ENCODE measurements at places on chromosomes 6 and 20. TPM values are rescaled to one million over a fixed set of nuclear protein-coding genes. Genes with fewer than 3 reads are reported as not detected.

DNA sequence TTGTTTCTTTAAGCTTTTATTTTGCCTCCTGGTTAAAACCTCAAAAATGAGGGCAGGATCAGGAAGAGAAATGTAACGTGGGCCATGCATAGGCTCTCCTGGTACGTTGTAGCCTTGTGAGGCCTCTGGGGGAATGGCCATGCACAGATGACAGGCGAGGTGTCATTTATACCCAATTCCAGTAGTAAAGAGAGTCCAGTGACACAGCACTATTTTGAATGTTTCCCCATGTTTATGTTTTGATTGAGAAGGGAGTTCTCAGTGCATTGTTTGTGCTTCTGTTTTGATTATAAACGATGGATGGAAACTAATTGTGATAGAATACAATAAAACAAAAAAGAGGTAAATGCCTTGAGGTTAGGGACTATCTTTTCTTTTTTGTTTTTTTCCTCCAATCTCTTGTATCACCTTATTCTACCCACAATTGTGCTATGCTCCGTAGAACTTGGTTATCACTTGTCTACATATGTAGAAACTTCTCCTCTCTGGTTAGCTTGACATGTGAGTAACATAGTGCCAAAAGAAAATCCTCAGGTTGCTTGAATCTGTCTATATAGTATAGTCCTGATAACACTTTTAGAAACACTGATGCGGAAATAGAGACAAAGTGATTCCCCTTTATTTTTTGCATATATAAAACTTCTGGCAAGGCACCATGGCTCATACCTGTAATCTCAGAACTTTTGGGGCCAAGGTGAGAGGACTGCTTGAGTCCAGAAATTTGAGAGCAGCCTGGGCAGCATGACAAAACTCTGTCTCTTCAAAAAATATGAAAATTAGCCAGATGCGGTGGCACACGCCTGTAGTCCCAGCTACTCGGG is 6.9 kb upstream of the SMIM28 start:
- H3K27me3 ChIP-seq = no peaks in the 10 kb centered on the region
- no peak overlapping the region for H3K27ac ChIP-seq
- no peak overlapping the region for H3K4me3 ChIP-seq
- H3K36me3 ChIP-seq = no peaks in the 10 kb centered on the region

DNA sequence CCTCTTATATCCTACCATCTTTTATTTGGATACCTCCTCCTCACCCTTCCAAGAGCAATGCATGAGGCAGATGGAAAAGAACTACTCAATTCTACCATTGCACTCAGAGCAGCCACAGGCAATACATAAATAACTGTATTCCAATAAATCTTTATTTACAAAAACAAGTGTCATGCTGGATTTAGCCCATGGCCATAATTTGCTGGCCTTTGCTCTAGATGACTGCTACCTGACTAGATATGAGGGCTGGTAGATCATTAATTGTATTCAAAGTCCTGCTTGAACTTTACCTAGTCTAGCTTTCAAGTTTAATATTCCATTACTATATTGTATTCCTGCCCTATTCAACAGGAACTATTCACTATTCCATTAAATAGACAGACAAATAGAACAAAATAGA is 37.1 kb downstream of the AFG1L start:
- no peak for DNase-seq
- H3K27ac ChIP-seq = no peak overlapping the region
- H3K36me3 ChIP-seq = no peaks in the 10 kb centered on the region
- no peaks in the 10 kb centered on the region for H3K27me3 ChIP-seq
- H3K4me1 ChIP-seq = no peaks in the 10 kb centered on the region
- no peak overlapping the region for H3K4me3 ChIP-seq

DNA sequence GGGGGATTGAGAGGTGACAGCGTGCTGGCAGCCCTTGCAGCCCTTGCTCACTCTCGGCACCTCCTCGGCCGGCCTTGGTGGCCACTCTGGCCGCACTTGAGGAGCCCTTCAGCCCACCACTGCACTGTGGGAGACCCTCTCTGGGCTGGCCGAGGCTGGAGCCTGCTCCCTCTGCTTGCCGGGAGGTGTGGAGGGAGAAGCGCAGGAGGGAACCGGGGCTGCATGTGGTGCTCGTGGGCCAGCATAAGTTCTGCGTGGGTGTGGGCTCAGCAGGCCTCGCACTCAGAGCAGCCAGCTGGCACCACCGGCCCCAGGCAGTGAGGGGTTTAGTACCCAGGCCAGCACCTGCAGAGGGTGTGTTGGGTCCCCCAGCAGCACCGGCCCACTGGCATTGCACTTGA is 912.2 kb upstream of the ADGRB3 start:
- H3K27ac ChIP-seq = no peak overlapping the region
- H3K4me3 ChIP-seq = no peak overlapping the region
- no peaks in the 10 kb centered on the region for H3K27me3 ChIP-seq
- no peaks in the 10 kb centered on the region for H3K4me1 ChIP-seq
- H3K36me3 ChIP-seq = no peaks in the 10 kb centered on the region
- DNase-seq = no peak

GRCh38 chr6:30615219-30615957 is 1.7 kb downstream of the PPP1R10 start:
- H3K4me3 ChIP-seq = peak overlapping the region; percentile 76
- H3K4me1 ChIP-seq = peaks cover 53% of the 10 kb centered on the region
- DNase-seq = no peak
- peaks cover 5% of the 10 kb centered on the region for H3K36me3 ChIP-seq
- H3K27ac ChIP-seq = peak overlapping the region; percentile 94
- no peaks in the 10 kb centered on the region for H3K27me3 ChIP-seq

GRCh38 chr20:50027611-50028105 is 44.9 kb downstream of the SNAI1 start:
- H3K4me1 ChIP-seq = peaks cover 65% of the 10 kb centered on the region
- no peaks in the 10 kb centered on the region for H3K27me3 ChIP-seq
- H3K36me3 ChIP-seq = no peaks in the 10 kb centered on the region
- DNase-seq = peak; percentile 64

- DNase-seq = no peak
- no peak overlapping the region for H3K27ac ChIP-seq
- no peaks in the 10 kb centered on the region for H3K4me1 ChIP-seq
- no peaks in the 10 kb centered on the region for H3K27me3 ChIP-seq
- no peak overlapping the region for H3K4me3 ChIP-seq
Observed at GRCh38 chr6:46760925-46761324, 14.2 kb downstream of the ANKRD66 start.

DNA sequence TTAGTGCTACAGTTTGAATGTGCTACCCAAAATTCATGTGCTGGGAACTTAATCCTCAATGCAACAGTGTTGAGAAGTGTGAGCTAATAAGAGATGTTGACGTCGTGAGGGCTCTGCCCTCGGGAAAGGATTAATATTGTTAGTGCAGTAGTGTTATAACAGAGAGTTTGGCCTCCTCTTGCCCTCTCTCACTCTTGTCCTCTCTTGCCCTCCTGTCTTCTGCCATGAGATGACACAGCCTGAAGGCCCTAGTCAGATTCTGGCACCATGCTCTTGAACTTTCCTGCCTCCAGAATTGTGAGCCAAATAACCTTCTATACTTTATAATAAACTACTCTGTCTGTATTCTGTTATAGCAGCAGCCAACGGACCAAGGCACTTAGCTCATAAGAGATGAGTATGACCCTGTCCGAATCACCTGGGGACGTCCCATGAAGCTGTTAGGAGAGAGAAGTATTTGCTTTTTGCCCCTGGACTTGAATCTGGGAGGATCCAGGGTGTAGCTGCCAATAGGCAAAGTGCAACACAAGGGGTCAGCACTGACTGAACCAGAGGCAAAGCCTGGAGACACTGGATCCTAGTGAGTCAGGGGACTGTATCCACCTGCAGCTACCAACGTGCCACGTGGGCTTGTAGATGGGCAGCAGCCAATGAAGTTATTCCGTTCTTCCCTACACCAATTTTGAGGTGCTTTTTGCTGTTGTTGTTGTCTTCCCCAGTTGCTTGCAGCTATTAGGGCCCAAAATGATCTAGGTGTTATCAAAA is 233.7 kb downstream of the THBS2 start:
- H3K27me3 ChIP-seq = no peaks in the 10 kb centered on the region
- no peak overlapping the region for H3K4me3 ChIP-seq
- H3K36me3 ChIP-seq = no peaks in the 10 kb centered on the region
- H3K27ac ChIP-seq = no peak overlapping the region

DNA sequence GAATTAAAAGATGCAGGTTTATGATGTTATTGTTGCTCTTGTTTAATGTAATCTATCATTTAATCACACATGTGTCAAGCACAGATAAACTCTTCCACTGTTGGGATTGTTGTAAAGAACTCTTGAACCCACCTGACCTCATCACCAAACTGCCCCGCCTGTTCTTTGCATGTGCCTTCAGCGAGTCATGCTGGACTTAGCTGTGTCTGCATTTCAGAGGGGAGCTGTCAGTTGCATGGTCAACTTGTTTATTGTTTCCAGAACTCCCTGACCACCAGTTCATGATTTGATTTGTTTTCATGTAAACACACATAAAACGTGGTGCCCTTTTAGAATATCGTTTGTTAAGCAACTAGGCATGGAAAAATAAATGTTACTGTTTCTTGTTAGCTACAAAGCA is 93.6 kb downstream of the KHDC1L start:
- no peaks in the 10 kb centered on the region for H3K27me3 ChIP-seq
- H3K4me1 ChIP-seq = peaks cover 3% of the 10 kb centered on the region
- H3K36me3 ChIP-seq = no peaks in the 10 kb centered on the region
- H3K4me3 ChIP-seq = no peak overlapping the region
- no peak overlapping the region for H3K27ac ChIP-seq
- no peak for DNase-seq

DNA sequence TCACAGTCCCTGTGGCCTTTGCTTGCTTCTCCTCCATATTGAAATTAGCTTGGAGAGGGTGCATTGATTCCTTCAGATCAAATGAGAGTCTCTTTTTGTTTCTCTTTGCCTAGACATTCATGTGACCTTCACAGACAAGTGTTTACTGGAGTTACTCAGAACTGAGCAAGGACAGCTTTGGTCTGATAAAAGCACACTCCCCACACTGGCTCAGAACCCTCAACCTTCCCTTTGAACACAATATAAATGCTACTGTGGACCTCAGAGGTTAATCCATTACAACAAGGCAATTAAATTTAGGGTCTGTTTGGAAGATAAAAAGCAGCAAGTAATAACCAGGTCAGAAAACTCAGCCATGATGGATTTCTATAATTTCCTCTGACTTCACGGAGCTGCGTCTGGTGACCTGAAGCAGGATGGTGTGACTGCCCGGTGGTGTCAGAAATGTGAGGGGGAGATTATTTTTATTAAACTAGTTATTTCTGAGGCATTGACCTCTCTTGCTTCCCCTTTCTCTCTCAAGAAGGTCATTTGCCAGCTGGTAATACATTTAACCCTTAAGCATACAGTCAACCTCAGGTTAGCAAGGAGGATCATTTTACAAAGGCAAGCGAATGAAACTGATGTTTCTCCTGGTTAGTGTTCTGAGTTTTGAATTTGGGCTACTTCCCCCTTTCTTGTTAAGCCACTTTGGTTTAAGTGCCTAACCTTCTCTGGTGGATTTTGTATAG is 208.2 kb downstream of the CLIC5 start:
- DNase-seq = no peak
- no peaks in the 10 kb centered on the region for H3K36me3 ChIP-seq
- H3K4me1 ChIP-seq = no peaks in the 10 kb centered on the region
- H3K27ac ChIP-seq = no peak overlapping the region

GRCh38 chr6:44917430-44917829 is 410.7 kb upstream of the RUNX2 start:
- H3K36me3 ChIP-seq = no peaks in the 10 kb centered on the region
- no peak overlapping the region for H3K27ac ChIP-seq

DNA sequence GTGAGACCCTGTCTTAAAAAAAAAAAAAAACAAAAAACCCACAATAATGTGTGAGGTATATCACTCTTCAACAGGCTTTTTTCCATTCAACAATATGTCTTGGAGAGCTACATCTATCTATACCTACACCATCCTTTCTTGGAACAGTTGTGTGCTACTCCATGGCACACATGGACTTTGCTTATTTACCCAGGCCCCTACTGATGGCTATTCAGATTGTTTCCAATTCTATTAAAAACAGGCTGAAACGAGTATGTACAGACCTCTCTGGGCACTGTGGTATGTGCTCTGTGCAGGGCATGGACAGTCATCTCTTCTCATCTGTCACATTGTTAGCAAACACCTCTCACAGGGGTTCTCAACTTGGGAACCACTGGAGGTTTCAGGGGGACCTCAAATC is 28.1 kb downstream of the MRPL14 start:
- H3K4me1 ChIP-seq = no peaks in the 10 kb centered on the region
- no peak for DNase-seq
- H3K4me3 ChIP-seq = no peak overlapping the region
- H3K27me3 ChIP-seq = no peaks in the 10 kb centered on the region
- peaks cover 7% of the 10 kb centered on the region for H3K36me3 ChIP-seq

DNA sequence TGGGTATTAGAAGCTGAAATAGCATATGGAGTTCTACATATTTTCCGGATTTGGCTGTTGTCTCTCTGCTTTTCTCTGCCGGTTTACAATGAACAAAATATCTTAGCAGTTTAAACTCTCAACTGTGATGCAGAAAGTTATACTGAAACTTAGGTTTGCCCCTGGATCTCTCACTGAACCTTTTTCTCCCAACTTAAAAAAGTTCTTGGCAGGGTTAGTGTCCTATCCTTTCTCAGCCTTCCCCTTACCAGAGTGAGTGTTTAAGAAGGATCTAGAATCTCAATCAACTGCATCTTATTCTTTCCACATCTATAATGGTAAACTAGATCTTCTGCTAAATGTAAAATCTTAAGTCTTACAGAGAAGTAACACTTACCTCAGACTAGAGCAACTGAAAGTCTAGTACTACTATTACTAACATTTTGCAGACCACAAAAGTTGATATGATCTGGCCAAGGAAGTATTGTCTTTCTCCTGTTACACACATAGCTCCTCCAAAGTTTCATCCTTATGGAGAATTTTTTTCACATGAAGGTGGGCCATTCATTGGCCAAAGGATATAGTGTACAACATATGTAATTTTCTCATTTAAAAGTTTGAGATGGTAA is 392.3 kb upstream of the RUNX2 start:
- no peaks in the 10 kb centered on the region for H3K27me3 ChIP-seq
- no peak overlapping the region for H3K27ac ChIP-seq
- no peaks in the 10 kb centered on the region for H3K4me1 ChIP-seq
- no peak overlapping the region for H3K4me3 ChIP-seq
- H3K36me3 ChIP-seq = no peaks in the 10 kb centered on the region
- DNase-seq = no peak

GRCh38 chr6:141688916-141689315 is 443.8 kb upstream of the GJE1 start:
- H3K4me1 ChIP-seq = no peaks in the 10 kb centered on the region
- DNase-seq = no peak
- no peaks in the 10 kb centered on the region for H3K36me3 ChIP-seq
- H3K4me3 ChIP-seq = no peak overlapping the region

GRCh38 chr6:10081075-10081474 is 333.8 kb downstream of the TFAP2A start:
- no peaks in the 10 kb centered on the region for H3K36me3 ChIP-seq
- no peak overlapping the region for H3K27ac ChIP-seq
- no peaks in the 10 kb centered on the region for H3K27me3 ChIP-seq
- H3K4me3 ChIP-seq = no peak overlapping the region

Gene ANKRD66
- not detected for total RNA-seq

Gene ARMH2
- not detected for total RNA-seq

Gene TP53TG5
- total RNA-seq = not detected

Gene SNTA1
- 62.6 TPM for total RNA-seq

Gene SNAP25
- total RNA-seq = 1.3 TPM

Gene WFDC5
- total RNA-seq = not detected

Gene MUC21
- not detected for total RNA-seq

Gene RBM39
- total RNA-seq = 413 TPM

Gene KIF25
- not detected for total RNA-seq

Data from thoracic aorta (tissue), 2 donors.